ENCODE measurements at places on chromosomes 1 and 21. TPM values are rescaled to one million over a fixed set of nuclear protein-coding genes. Genes with fewer than 3 reads are reported as not detected.

- DNase-seq, result no peak
Observed at GRCh38 chr1:244154508-244154871, 103.4 kb downstream of the ZBTB18 start.

DNA sequence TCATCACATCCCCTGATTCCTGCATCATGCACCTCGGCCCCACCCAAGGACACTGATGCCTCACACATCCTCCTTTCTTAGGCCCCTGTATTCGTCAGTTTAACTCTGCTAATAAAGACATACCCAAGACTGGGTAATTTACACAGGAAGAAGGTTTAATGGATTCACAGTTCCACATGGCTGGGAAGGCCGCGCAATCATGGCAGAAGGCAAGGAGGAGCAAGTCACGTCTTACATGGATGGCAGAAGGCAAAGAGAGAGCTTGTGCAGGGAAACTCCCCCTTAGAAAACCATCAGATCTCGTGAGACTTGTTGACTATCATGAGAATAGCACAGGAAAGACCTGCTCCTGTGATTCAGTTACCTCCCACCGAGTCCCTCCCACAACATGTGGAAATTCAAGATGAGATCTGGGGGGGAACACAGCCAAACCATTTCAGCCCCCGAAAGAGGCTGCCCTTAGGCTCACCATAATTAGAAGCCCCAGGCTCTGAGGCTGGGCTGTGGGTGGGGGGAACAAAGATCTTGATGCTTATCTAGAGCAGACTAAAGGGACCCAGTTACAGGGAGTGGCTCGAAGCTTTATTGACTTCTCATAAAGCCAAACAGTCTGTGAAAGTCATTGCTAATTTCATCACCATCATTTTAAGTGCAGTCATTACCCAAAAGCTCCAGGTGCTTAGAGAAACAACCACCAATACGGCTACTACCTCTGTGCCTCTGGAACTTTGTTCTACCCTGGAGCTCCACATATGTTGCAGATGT is 181.5 kb downstream of the MATN1 start:
- DNase-seq, result no peak

Gene PTAFR
- total RNA-seq, result not detected

Gene LAMB3
- 6.8 TPM for total RNA-seq

DNA sequence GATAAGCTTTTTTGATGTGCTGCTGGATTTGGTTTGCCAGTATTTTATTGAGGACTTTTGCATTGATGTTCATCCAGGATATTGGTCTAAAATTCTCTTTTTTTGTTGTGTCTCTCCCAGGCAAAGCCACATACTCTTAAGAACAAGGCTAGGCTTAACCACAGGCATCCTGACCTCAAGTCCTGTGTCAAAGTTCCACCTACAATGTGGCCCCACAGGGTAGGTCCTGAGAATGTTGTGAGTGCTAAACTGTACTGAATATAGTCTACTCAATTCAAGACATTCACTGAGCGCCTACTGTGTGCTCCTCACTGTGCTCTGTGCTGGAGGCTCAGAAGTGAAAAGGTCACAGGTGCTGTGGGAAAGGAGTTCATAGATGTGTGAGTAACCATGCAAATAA is 20.6 kb downstream of the DDAH1 start:
- DNase-seq, result no peak
